SW480 (cell line): ENCODE measurements at places on chromosomes 6 and 20.
A peak's percentile ranks its signal among the peaks of the same experiment; 100 is the strongest.

DNA sequence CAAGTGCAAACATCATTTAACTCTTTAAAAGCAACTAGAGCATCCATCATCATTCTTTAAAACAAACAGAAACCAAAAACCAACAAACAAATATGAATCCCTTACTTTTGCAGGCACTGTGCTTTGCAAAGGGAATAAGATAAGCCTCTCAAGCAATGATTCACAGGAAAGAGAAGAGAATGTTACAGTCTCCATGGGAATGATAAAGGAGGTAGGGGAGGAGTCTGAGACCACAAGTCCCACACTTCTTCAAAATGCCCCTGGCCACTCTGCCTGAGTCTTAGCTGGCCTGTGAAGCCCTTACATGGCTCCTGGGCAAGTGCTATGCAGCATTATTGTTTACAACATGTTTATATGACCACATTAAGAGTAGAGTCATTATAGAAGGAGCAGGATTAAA lies 257.7 kb upstream of the MARCKS start:
- no peak for DNase-seq

DNA sequence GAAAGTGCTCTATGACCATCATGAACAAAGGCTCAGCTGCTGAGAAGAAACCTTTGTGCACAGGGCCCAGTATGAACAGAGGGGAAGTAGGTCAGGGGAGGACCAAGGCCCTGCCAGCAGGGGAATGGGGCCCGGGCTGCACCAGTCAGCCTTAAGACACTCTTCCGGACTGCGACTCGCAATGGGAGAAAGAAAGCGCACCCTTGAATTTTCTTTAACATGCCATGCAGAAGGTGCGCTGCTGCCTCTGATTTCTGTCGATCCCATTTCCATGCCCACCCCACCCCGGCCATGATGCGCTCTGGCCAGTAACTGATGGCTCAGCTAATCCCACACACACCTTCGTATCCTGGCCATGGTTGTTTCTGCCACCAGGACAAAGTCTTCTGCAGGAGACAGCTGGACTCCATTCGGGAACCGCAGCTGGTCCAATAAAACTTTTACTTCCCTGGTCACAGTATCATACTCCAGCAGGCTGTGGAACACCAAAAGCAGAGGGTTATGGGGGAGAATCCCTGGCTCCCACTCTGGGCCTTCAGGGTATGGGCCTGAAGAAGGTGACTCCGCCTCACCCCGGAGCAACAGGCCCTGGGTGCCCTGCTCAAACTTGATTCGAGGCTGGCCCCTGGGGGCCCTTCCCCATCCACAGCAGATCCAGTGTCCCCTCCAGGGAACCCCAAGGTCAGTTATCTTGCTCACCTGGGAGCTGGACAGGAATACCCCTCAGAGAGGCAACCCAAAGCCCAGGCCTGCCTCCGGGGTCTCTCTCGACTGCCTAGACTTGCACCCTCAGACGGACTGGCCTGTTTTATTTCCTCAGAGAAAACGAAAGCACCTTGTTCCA lies 20.3 kb downstream of the CST7 start:
- DNase-seq = no peak

- DNase-seq = no peak
Observed at GRCh38 chr6:121717686-121718085, 282.2 kb downstream of the GJA1 start.

GRCh38 chr20:53917145-53918019 lies 153.0 kb downstream of the BCAS1 start:
- DNase-seq = no peak

GRCh38 chr6:106316375-106316766 lies 9.2 kb downstream of the ATG5 start:
- DNase-seq = no peak

- peak; percentile 22 for DNase-seq
Observed at GRCh38 chr6:16316741-16317251, 78.4 kb downstream of the GMPR start.
